ENCODE measurements at places on chromosomes 4 and X.
A peak's percentile ranks its signal among the peaks of the same experiment; 100 is the strongest.

- DNase-seq, result peak; percentile 73
Observed at GRCh38 chrX:40096395-40097091, 1.2 kb downstream of the BCOR start.

DNA sequence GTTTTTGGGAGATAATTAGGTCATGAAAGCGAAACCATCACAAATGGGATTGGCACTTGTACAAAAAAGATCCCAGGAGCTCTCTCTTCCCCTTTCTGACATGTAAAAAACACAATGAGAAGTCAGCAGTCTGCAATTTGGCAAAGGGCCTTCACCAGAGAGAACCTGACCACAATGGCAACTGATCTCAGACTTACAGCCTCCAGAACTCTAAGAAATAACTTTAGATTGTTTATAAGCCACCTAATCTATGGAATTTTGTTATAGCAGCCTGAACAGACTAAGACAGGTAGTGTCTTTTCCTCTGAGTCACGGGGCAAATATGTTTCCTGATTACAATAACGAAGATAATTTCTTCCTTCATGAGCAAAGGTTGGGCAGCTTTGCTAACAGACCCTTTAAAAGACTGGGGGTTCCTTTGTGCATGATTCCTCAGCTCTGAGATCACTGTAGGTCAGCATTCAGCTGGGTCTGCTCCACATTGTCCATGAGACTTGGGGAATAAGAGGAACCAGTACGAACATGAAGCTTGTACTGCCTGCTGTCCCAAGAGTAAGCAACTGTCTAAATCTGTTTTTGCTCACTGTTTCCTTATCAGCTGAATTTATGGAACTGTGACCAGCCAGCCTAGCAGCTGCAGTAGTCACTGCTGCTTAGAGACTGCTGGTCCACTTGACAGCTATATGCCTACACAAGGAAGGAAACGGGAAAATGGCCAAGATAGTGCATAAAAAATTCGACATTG is 191.6 kb downstream of the ANAPC10 start:
- DNase-seq, result no peak

DNA sequence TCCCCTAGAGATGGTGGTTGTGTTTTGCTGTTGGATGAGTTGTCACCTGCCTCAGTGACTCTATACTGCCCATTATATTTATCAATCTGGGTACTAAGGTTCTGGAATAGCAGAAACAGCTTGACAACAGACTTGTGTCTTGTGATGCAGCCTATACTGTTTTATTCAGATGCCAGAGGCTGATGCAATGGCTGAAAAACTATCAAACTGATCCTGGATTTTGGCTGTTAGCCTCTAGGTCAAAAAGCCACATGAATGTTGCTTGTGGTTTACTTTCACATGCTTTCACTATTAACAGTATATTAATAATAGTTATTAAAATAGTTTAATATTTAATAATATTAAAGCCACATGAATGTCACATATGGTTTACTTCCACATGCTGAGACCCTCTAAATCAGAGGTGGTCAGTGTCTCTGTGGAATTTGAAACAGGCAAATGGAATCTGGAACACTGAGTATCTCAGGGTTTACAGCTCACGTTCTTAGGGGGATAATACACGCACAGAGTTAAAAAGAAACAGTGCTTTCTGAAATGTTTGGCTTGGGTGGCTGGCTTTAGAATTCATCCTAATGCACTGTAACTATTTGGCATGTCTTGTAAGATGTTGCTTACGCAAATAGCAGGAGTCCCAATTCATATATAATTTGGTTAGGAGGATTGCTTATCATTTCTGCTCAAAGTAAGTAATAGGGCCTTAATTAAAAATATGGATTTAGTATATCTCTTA is 82.5 kb upstream of the LCORL start:
- DNase-seq, result no peak

DNA sequence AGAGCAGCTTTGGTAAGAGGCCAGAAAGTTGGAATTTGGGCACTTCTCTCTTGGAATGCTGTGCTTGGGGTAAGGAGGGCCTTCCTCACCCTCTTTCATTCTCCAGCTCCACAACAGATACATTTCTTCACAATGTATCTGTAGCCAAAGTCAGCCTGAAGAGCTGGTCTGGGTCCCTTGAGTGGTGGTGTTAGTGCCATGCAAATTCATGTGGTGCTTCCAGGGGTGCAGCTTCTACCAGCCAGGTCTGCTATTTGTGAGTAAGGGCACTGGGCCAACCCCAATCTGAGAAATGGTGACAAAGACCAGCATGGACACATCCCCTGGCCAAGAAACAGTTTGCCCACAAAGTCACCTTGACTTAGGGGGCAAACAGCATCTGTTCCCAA is 17.8 kb downstream of the AMER1 start:
- DNase-seq, result no peak

DNA sequence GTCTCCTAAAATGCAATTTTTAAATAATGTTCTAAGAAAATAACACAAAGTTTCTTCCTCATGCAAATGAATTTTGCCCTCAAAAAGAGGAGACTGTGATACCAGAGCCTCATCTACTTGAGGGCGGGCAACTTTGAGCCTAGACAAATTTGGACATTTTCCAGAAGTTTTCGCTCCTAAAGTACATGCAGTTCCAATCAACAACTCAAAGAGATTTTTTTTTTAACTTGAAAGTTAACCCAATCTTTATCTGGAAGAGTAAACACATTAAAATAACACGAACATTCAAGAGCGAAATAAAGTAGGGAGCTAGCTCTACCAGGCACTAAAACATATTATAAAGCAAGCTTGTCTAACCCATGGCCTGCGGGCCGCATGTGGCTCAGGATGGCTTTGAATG is 29.4 kb upstream of the FBXW7 start:
- DNase-seq, result no peak

DNA sequence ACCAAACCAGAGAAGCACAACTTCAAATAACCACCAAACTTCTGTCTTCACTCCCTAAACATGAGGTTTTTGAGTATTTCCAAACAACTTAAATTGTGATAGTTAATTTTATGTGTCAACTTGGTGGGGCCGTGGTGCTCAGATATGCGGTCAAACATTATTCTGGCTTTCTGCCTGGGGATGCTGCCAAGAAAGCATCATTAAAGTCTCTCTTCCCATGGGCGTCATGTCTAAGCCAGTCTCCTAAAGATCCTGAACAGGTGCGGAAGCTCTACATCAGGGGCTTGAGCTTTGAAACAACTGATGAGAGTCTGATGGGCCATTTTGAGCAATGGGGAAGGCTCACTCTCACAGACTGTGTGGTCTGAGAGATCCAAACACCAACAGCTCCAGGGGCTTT is 24.1 kb upstream of the SOD3 start:
- no peak for DNase-seq

DNA sequence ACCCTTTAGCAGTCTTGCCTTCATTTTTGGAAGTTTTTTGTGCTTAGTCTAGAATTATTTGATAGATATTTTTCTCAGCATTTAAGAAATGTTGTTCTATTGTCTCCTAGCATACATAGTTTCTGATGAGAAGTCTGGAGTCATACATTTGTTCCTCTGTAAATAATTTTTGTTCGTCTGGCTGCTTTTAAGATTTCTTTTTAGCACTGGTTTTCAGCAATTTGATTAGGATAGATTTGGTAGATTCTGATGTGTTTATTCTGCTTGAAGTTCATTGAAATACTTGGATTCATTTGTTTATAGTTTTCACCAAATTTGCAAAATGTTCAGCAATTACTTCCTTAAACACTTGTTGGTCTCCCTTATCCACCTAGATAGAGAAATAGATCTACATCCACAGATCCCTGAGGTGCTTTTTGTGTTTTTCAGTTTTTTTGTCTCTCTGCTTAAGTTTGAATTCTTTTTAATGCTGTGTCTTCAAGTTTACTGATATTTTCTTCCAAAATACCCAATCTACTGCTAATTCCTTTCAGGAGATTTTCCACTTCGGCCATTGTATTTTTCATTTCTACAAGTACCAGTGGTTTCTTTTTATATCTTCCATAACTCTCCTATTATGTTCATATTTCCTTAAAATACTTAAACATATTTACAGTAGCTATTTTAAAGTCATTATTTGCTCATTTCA is 64.9 kb downstream of the ABLIM2 start:
- no peak for DNase-seq

- DNase-seq, result no peak
Observed at GRCh38 chr4:37747772-37748330, 61.7 kb upstream of the RELL1 start.

DNA sequence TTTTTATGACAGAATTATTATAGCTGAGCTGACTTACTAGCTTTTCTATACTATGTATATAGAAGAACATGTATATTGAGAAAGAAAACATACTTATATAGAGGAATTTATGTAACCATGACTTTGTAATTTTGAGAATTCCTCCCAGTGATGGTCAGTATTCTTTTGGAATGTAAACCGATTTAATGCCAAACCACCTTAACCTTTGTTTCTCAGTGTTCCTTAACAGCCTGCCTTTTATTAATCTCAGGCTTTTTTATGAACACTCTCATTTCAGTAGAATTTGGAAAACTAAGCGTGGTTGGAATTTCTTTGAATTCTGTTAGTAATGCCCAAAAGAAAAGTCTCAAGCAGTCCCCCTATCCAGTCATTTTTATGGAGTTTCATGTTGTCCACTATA is 47.0 kb downstream of the MOSPD2 start:
- no peak for DNase-seq

DNA sequence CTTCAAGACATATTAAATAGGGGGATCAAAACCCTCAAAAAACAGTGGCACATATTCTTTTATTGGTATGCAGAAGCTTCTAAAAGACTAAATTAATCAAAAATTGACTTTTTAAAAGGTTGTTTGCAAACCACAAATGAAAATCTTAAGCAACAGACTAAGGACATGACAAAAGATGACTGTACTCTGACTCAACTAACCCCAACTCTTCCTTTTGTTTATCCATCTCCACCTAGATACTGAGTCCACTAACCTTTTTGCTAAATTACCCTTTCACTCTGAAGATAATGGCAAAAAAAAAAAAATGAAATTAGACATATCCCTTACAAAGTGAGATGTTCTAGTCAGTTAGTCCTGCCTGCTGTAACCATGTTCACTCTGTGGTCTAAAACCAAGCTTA is 91.6 kb upstream of the NLRP2B start:
- no peak for DNase-seq

GRCh38 chr4:113209652-113210320 is 160.3 kb downstream of the ANK2 start:
- DNase-seq, result no peak

- DNase-seq, result no peak
Observed at GRCh38 chr4:109207061-109207460, 95.4 kb downstream of the COL25A1 start.

DNA sequence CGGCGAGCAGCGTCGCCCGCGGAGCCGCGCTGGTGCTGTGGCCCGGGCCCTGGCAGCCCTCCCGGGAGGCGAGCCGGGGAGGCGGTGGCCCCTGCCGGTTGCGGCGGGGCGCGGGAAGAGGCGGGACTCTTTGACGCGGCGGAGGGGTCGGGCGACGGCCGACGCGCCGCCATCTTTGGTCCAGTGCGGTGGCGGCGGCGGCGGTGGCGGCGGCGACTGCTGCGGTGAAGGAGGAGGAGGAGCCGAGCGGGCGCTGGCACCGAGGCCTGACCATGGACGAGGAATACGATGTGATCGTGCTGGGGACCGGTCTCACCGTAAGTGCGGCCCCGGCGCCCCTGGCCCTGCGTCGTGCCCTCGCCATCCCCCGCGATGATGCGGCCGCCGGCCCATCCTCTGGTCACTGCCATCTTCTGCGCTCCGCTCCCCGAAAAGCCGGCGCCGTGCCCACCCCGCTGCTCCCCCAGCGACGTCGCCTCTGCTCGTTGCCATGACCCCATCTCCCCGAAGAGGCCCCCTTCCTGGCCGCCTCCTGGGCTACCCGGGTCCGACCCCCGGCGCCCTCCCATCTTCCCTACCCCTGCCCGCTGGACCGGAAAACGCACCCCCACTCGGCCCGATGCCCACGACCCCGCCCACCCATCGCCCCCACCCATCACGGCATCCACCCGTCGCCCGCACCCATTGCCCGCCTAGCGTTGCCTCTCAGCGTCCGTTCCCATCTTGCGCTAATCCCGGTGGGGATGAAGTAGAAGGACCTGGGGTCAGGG is at the start of gene GDI1:
Gene GDI1, plus strand, starts transcription at position 172 of the 770 bp plus-strand sequence. Its CDS starts 101 bp downstream, at position 273.
- DNase-seq, result no peak

- DNase-seq, result no peak
Observed at GRCh38 chrX:31384471-31384870, 312.6 kb upstream of the FTHL17 start.

DNA sequence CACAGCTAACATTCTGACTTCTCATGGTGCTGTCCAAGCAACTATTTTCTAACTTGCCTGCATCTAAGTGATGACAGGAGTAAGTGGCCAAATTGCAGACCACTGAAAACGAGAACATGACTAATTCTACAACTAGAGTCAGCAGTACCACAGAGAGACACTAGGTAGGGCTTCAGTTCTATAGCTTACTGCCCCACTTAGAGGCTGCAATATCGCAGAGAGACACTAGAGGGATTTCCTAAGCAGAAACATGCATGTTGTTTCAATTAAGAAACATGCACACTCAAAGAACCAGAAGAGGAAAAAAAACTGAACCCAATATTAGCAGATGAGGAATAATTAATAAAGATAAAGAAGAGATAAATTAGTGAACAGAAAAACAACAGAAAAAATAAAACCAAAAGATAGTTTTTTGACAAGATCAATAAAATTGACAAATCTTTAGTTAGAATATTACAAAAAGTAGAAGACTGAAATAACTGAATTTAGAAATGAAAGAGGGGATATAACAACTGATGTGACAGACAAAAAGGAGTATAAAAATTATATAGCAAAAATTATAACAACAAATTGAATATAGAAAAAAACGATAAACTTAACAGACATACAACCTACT is 100.8 kb downstream of the SPIN4 start:
- DNase-seq, result peak; percentile 77

- no peak for DNase-seq
Observed at GRCh38 chr4:135316266-135316779, 1114.7 kb upstream of the PABPC4L start.

- DNase-seq, result no peak
Observed at GRCh38 chr4:168164915-168165548, 72.7 kb downstream of the ANXA10 start.

- no peak for DNase-seq
Observed at GRCh38 chr4:159607809-159608208, 504.9 kb downstream of the RAPGEF2 start.

GRCh38 chr4:148831945-148832344 is 389.7 kb upstream of the NR3C2 start:
- no peak for DNase-seq

- no peak for DNase-seq
Observed at GRCh38 chrX:41580423-41581064, 108.2 kb upstream of the GPR34 start.

- DNase-seq, result no peak
Observed at GRCh38 chrX:48918301-48918642, 552 bp downstream of the PIM2 start.

- no peak for DNase-seq
Observed at GRCh38 chr4:76251441-76252270, at the start of gene FAM47E. Gene FAM47E, plus strand, starts transcription at chr4:76251721. Its CDS starts 26 bp downstream, at chr4:76251747.

- no peak for DNase-seq
Observed at GRCh38 chr4:3704669-3705068, 61.5 kb upstream of the ADRA2C start.
